ENCODE measurements at places on chromosomes 7 and 10.

DNA sequence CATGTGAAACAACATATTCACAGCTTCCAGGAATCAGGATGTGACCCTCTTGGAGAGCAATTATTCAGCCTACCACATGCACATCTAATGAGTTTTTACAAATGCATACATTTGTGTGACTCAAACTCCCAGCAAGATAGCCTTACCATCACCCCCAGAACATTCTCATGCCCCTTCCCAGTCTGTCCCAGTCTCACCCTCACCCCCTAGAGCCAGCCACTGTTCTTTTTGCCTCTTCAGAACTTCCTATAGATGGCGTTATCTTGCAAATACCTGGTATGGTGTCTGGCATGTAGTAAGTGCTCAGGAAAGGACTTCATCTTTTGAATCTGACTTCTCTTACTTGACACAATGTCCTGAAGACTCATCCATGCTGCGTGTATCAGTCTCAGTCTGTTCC lies 23.9 kb upstream of the AOC1 start:
- no peak for DNase-seq

DNA sequence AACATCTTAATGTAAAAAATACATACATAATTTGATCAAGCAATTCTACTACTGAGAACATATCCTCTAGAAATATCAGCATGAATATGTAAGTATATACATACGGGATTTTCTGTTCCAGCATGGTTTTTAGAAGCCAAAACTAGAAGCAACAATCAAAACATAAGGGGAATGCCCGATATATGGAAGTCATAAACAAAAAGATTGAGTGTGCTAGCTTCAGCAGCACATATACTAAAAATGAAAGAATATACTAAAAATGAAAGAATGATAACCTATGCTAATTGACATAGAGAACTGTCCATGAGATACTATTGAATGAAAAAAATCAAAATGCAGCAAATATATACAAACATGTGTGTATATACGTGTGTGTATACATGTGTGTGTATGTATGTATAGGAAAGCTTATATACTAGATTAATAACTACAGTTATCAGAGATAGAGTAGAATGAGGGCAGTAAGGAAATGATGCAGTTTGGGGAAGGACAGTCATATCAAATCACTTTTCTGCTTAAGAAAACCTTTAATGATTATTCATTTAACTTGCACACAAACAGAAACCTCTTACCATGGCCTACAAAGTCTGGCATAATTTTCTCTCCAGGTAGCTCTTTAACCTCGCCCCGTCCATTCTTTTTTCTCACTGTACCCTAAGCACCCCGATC lies 72.9 kb downstream of the NPY start:
- DNase-seq = no peak

- no peak for DNase-seq
Observed at GRCh38 chr10:44198096-44198779, 186.7 kb downstream of the CXCL12 start.

GRCh38 chr10:80260295-80261243 lies 28.9 kb downstream of the MAT1A start:
- peak; percentile 37 for DNase-seq

DNA sequence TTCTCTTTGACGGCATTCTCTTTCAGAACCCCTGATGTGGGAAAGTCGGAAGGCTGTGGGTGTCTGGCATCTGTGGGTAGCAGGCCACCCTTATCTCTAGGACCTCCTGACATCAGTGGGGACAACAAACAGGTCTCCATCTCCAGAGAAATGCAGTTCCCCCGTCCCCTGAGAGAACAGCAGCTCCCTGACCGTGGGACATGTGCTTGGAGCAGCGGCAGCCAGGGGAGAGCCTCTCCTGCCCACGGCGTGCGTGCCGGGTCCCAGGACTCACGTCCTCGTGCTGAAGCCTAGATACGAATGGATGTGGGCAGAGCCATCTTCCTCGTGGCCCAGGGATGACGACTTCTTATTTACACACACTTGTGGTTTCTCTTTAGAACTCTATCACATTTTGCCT lies 133.0 kb downstream of the FGFR2 start:
- no peak for DNase-seq

DNA sequence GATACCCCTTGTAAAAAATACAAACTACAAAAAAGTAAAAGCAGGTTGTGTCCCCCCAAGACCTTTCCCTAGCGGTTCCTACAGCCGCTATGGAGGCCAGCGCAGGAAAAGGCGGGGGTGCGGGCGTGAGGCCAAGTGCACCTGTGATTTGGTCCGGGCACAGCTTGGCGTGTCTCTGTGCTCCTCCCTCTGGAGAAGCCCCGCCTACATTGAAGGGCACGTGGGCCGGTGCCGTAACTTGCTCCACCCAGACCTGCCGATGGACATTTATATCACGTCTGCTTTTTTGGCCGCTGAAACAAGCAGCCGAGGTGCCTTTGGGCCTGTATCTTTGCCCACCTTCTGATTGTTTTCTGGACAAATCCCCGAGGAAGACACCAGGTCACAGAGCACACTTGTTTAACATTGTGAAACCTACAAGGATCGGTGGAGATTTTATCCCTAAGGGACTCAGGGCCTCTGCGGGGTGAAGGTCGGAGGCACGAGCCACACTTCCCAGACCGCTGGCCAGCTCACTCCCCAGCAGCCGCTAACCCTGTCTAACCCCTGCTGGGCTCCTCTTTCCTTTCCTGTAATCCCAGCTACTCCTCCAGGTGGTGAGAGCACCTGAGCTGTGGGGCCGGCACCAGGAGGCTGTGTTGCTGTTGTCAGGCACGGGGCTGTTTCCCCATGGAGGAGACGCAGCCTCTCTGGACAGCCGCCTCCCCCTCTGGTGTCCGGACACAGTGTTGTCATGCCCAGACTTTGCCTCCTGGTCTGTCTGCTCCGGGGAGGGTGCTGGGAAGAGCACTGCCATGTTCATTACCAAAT lies 18.8 kb upstream of the INPP5A start:
- no peak for DNase-seq

DNA sequence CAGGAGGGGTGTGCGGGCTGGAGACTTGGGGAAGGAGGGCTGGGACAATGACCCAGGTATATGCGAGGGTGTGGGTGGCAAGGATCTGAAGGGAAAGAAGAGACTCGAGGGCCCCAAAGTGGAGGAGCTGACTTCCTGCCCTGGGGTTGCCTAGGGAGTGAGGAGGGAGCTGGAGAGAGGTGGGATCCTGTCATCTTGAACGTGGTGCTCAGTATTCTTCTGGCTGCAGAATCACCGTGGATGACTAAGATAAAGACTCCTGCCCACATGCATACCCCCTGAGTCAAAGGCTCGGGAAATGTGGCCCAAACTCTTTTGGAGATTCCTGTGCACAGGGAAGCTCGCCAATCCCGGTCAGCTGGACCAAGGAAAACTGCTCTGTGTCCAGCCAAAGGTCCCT lies 31.2 kb downstream of the COL17A1 start:
- DNase-seq = no peak

- DNase-seq = no peak
Observed at GRCh38 chr10:48659790-48660189, 24.9 kb upstream of the WDFY4 start.

GRCh38 chr7:37930226-37930948 lies 9.9 kb downstream of the EPDR1 start:
- no peak for DNase-seq

DNA sequence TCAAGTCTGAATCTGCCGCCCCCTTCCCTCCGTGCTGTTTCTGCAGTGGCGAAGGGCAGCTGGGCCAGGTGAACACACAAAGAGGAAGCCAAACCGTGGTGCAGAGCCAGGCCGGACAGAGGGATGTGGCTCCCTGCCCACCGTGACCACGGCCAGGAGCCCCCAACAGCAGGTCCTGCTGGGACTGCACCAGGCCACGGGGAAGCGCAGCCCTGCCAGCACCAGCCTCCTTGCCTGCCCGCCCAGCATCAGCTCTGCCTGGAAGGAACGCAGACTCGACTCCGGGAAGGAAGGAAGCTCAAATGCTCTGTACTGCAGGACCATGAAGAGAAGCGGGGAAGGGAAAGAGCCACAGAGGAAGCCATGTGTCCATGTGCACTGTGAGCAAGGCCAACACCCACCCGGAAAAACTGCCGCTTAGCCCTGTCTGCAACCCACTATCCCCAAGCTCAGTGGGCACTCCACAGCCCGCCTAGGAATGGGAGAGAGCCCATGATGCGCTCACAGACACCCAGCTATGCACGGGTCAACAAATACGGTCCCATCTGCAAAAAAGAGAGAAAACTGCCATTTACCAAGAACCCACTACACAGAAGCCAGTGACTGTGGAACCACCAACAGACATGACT lies 19.0 kb downstream of the GPER1 start:
- DNase-seq = no peak

DNA sequence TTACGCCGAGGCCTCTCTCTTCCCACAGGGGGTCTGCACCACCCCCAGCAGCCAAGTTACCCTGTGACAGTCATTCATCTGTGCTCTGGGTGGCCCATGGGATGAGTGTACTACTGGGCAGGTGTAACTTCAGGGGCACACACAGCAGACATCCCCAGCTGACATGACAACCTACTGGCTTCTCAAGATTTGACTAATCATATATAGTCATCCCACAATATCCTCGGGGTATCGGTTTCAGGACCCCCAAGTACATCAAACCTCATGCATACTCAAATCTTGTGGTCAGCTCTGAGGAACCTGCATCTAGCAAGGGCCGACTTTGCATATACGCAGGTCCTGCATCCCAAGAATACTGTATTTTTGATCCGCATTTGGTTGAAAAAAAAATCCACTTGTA lies 336.9 kb upstream of the C7orf33 start:
- DNase-seq = no peak

DNA sequence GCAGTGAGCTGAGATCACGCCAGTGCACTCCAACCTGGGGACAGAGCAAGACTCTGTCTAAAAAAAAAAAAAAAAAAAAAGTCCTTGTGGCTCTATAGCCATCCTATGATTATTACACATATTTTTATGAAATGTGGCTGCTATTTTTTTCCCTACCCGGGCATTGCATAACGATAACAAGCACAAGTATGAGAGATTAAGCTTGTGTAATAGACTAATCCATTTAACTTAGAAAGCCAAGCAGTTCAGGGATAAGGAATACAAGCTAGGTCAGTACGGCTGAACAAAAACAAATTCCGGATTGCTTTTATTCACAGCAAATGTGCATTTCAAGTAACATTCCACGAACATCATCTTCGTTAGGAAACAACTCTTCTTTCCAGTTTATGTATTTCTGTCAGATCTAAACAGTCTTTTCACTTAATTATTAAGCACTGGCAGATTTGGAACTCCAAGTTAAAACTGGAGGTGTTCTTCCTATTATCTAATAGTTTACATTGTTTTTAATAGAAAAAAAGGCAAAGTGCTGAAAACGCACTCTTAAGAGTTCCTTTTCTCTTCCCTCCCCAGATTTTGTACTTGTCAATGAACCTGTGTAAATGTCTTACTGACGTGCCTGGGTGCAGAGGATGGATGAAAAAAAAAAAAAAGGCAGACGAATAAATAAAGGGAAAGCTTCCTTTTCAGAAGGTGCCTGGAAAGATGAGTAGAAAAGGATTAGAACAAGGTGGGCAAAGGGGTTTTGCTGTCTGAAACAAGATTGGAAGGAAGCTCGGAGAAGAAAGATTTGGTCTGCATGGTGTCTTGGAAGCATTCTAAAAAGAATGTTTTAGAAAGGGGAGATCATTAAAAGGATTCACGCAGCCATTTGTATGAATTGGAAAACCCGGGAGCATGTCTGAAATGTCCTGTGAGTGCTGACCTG lies 81.1 kb downstream of the PRTFDC1 start:
- no peak for DNase-seq

DNA sequence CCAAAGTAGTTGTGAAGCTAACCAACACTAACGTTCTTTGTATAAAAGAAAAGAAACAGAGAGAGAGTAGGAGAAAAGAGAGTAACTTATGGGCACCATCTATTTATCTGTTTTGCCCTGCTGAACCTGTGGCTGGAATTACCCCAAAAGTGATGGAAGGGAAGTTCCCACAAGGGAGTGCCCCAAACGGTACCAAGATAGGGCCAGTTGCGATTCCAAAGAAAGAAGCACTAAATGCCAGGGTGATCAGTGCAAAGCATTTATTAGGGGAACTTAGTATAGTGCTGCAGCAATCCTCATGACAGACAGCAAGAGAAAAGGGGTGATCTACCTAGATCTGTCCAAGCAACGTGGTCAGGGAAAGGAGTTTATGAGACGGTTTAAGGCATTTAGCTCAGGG lies 190.2 kb downstream of the SORCS3 start:
- no peak for DNase-seq

DNA sequence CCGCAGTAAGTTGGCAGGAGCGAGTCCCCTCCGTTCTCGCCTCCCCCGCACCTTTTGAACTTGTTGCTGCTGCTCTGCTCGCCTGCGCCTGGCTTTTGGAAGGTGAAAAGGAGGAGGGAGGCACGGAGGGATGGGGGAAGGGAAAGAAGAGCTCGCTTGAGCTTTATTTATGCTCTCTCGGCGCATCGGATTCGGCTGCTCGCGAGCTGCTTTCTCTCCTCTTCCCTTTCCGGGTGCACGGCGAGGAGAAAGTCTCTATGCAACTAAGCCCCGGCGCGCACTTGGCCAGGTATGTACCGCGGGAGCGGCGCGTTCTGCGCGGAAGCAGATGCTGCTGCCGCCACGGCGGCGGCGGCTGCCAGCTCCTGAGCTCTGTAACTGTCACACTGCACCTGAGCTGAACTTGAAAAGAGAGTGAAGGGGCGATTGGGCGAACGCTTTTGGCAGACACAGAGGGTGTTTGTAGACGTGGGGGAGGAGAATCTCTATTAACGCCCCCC lies 551 bp downstream of the KCND2 start:
- no peak for DNase-seq

DNA sequence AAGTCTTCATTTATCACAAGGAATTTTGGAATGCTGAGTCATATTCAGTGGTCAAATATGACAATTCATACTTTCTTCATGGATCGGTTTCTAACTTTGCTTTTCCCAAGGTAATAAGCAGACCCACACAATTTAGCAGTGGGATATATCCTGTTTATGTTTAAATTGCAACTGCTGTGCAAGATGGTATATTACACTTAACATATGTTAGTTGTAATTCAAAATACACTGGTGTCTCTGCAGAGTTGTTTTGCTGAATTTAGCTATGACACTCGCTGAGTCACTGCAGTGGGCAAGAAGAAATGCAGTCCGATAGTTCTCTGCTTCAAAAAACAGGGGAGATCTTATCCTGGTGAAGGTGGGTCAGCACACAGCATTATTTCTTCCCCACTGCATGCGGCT lies 194.8 kb upstream of the PTN start:
- no peak for DNase-seq

DNA sequence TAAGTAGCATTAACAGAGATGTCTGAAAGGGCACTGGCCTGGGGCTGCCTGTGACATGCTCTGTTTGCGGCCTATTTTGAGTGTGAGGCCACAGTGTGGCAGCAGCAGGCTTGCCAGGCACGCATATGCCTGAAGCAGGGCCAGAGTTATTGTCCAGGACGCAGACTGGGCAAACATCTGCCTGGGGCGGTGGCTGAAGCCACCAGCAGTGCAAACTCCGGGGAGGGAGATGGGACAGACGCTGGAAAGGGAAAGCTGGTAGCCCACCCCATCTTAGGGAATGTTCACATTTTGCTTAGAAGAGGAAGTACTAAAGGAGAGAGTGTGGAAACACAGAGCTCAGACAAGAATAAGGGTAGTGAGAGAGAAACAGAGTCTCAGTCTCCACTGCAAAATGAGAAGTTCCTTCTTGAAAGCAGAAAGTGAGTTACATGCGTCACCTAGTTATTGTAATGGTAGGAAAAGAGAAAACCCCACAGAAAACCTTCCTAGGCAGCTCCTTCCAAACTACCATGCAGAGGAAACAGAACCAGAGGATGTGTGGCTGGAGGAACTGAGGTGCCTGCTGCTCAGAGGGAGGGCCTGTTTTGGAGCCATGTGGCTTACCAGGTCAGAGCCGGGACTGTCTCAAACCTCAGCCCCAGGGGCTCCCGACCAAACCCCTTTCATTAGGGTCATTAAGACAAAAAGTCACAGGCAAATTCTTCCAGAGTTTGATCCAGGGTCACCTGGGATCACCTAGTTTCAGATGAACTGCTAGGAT lies 14.5 kb downstream of the AKR1B1 start:
- DNase-seq = no peak
